ENCODE measurements at places on chromosomes 2 and 18.

DNA sequence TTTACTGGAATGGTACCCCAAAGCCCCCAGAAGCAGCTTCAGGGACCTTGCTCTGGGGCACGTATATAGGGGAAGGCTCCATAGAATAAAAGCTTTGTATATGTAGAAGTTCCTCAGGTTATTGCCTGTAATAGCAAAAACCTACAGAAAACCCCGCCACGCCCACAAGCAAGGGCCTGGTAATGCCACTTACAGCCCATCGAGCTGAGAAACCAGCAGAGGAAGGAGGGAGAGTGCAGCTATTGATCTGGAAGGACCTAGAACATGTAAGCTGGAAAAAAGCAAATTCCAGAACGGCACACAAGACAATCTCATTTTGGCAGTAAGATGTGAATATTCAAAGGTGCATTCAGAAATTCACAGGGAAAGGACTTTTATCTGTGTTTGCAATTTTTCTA is 15.8 kb downstream of the HS1BP3 start:
- no peak for DNase-seq

- DNase-seq = no peak
Measured at GRCh38 chr2:144229296-144229695, 290.6 kb downstream of the ZEB2 start.

DNA sequence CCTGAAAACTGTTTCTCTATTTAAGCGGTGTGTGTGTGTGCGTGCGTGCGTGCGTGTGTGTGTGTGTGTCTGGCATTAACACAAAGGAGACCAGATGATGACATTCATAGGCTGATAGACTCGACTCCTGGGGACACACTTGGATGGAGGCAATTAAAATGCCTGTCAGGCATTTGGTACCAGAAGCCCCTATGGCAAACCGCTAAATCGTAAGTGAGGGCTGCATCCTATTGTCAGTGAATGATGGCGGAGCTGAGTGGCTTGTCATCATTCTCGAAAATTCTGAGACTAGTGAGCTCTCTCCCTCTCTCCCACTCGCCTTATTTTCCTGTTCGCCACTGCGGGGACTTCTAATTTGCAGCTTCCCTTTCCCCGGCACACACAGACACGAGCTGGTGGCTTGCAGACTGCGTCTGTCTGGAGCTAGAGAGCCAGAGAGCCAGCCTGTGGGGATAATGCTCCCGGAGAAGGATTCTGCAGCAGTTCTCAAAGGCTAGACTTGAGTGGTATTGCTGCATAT is 155.4 kb downstream of the MAP2 start:
- no peak for DNase-seq

DNA sequence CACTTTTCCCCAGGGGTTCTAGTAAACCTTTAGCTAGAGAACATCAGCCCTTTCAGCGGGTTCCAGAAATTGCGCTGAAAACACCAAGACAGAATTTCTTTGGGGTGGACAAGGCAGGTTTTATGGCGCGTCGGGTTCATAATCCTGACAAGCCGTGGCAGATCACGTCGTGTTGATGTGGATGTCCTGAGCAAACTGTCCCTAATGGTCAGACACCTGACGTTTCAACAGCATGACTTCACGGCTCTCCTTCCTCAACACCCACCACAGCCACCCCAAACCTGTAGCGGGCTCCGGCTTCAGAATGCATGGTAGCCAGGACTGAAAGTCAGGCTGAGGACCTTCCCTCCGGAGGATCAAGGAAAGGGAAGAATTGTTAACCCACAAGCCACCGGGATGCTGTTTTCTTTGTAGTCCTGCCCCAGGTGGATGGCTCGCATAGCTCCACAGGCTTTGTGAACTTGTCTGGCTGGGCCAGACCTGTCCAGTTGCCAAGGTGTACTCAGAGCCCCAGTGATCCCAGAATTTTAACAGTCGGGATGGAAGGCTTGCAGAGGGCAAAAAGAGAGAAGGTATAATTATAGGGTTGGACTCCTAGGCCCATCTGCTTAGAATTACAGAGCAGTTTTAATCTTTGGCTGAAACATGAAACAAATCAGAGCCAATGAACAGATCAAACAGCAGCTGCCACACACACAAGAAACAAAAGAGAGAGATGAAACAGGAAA is 1.5 kb downstream of the APCDD1 start:
- DNase-seq = no peak

GRCh38 chr2:146412625-146413024 is 1432.2 kb upstream of the ACVR2A start:
- DNase-seq = no peak

DNA sequence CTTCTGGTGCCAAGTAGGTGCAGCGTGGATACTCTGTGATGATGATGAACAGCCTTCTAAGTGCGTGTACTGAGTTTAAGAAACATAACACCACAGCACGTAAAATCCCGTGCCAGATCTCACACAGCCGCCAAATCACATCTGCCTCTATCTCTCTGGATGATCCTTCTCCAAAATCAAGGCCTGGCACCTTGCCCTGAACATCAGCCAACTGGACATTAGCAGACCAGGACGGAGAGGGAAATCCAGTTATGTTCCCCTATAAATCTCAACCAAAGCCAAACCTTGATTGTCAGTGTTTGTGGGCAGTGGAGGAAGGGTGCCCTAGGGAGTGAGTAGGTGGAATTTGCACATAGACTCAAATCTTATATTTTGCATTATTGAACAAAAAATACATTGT is 164.3 kb downstream of the MIB1 start:
- no peak for DNase-seq

- no peak for DNase-seq
Measured at GRCh38 chr2:120265006-120265405, 12.4 kb downstream of the RALB start.

DNA sequence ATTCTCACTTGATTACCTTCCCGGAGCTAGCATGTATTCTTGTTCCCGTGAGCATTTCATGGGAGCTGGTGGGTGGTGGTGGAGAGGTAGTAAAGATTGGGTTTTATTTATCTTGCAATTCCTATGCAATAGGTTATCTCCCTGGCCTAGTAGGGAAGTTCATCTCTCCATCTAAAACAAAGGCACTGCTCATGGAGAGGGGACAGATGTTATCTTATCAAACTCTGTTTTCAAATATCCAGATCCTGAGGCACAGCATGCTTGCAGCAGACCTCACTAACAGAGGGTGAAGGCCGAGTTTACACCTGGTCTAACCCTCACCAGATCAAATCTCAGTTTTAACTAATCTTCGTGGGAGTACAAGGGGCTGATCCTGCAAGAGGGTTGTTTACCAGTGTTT is 98.9 kb downstream of the CYRIA start:
- no peak for DNase-seq

DNA sequence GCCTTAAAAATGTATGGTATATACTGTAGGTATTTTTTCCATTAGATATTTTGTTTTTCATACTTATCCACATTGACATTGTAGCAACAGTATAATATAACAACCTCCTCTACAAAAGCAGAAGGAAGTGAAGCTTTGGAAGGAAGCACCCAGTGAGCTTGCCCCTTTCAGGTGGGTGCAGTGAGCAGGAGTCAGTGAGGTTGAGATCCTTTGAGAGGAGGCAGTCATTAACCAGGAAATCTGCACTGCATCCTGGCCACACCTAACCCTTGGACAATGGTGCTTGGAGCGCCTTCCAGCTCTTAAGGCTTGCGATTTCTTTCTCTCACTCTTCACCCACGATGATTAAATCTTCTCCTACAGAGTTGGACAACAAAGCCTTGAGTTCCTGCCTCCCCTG is 13.9 kb downstream of the IL37 start:
- no peak for DNase-seq

- DNase-seq = no peak
Measured at GRCh38 chr18:57427429-57428201, 7.6 kb upstream of the ONECUT2 start.

DNA sequence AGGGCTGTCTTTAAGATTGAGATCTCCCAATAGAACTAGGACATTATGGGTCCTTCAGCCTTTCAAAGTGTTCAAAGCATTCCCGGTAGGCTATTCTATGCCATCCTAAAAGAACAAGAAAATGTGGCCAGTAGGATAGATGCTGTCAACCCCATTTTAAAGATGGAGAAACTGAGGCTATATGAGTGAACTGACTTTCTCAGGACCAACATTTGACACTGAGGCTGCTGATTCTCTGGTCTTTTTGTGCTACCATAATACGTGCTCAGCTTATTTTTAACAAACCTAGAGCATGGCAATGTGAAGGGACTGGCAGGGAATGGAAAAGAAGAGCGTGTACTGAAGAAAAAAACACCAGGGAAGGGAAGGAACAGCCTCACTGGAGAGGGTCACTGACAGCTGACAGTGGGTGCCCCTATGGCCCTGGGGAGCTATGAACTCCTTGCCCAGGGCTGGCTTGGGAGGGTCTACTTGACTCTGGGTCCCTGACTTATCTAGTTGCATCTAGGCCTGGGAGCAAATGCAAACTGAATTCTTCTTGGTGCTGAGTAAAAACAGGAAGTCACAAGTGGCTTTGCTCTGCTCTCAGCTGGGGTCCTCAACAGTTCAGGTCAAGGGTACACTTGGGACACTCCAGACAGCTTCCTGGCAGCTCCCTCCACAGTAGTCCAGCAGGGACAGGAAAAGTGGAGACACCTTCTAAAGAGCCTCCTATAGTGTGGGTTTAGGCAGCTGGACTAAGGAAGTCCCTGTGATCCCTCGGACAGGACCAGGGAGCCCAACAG is 2.3 kb downstream of the CYRIA start:
- DNase-seq = no peak

Measured in sigmoid colon (tissue), 7 donors.